ENCODE measurements at places on chromosomes 3 and 15.

- DNase-seq = no peak
These were observed 149.7 kb downstream of the THRB start for GRCh38 chr3:24344784-24345439.

DNA sequence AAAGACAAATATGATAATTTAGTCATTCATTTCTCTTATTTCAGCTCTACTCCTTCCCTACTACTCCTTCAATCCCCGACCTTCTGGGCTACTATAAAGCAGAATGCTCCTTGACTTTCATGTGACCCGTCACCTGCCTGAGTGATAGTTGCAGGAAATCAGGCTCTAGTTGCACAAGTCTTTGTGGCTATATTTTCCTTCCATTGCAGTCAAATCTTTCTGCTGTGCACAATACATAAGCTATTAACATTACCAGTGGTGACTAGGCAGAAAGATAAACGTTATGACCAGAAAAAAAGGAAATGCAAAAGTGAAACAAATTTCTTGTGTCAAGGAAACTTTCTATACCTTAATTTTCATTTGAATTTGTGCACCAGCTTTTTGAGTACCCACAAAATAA is 2.3 kb downstream of the SUCNR1 start:
- no peak for DNase-seq

- DNase-seq = no peak
These were observed 243.6 kb upstream of the LYSMD4 start for GRCh38 chr15:99976811-99977271.

GRCh38 chr15:48641416-48641815 is 4.1 kb downstream of the FBN1 start:
- DNase-seq = no peak

DNA sequence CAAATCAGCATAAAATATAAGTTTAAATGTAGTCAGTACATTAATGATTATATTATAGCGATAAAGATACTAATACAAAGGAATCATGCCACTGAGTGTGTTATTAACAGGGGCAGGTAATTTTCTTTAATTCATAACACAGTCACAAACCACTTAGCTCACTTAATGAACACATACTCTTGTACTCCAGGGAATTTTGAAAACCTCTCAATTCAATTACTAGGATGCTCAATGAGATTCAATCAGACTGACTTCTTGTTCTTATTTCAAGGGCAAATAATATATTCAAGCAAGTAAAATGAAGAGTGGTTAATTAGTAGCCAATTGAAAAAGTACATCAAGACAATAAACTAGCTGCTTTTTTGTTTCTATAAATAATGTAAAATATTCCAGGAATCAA is 5.8 kb upstream of the SUCNR1 start:
- DNase-seq = no peak

GRCh38 chr3:42351207-42351606 is 59.2 kb downstream of the LYZL4 start:
- no peak for DNase-seq

GRCh38 chr3:27960133-27960532 is 238.0 kb upstream of the EOMES start:
- DNase-seq = no peak

DNA sequence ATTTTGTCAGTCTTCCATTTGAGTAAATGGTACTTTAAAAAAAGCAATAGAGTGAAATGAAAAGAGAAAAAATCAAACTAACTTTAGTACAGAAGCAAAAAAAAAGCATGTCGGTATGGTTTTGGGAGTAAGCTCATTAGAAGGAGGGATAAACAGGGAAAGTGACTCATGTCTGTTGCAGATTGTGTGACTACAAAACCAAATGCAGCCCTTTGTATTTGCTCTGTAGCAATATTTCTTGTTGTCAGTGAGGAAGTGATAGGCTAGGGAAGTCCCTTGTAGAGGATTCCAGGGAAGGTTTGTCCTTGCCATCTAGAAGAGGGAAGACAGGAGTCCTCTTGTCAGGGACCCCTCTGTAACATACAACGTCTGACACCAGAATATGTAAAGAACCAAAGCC is 150.5 kb upstream of the POU1F1 start:
- DNase-seq = no peak

DNA sequence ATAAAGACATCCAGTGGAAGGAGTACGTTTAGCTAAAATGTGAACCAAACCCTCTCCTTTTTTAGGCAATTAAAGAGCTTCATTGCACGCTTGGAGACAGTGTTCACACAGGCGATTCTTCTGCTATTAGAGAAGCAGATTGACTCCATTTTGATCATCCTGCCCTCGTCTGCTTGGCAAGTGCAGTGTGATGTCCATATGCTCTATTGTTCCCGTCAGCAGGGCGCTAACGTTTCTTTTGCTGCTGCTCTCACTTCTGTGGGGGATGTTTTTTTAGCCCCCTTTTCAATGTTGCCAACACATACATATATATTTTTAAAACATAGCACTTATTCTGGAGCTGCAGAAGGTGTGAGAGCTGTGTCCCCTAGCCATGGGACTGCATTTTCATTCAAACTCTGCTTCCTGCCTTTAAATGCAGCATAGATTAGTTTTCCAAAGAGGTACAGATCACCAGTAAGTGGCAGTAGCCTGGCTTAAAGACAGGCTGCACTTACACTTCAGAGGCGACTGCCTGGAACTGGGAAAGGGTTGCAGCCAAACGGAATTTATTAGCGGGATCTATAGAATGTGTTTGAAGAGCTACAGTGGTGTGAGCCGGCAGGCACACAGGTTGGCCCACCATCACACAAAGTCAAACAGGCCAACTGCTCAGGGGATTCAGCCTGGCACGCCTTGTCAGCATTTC is 292.6 kb upstream of the DPH6 start:
- DNase-seq = no peak

DNA sequence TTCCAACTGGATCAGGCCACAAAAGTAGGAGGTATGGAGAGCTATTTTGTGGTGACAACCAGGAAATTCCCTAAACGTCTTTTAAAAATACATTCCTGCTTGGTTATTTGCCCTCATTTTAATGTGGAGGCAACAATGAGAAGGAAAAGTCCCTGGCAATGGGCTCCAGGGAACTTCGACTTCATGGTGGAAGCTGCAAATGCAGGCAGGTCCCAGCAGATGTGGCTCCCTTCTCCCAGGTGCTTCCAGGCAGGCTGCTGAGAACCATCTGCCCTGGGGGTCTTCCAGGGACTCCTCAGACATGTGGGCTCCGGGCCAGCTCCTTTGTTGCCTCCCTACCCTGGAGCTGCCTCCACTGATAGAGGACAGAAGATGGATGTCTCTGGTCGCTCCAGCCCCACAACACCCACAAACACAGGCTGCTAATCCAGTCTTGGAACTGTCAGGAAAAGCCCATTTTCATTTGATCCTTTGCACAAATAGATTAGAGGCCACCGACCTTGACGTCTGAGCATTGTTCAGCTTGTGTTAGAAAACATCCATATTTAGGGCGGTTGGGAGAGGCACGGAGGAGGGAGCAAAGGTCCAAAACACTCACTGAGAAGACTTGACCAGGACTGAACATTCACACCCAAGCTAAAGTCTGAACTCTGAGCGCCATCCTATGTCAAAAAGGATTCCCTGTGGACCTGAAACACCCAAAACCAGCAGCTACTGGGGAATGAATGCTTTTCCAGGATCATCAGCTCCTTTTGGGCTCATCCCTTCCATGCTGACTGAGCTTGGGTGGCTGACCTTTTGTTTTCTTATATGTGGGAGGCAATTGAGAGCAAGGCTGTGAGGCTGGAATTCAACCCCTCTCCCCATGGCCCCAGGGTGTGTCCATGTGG is 30.2 kb upstream of the SLCO2A1 start:
- DNase-seq = no peak

DNA sequence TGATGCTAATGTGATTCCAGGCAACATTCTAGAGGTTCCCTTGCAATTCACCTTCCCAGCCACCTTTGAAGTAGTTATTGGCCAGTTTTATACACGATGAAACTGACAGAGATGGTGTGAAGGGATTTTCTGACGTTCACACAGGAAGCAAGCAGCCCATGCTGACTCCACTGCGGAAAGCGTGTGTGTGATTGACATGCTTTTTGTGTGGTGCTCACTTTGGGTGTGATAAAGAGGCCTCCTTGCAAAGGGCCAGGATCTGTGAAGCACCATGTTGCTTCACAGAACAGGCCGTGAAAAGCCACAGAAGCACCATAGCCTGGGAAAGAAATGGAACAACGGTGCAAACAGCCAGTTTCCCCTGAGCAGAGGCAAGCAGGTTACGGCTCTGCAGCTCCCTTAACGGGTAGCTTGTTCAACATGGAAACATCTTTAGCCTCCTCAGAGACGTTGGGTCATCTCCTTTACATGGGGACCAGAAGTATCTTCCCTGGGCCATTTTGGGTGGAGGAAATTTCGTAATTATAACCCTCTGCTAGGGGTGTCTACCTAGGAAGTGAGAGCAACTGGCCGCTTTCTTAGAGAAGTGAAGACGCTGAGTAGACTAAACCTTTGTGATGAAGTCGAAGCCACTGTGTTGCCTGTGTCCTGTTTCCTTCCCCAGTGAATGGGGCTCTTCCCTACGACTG is 108.5 kb downstream of the APBA2 start:
- DNase-seq = peak; percentile 29

Data from CD4-positive, alpha-beta T cell treated with Interleukin-17A for 1 hour (primary cell).